ENCODE measurements at places on chromosomes 1 and 21.

GRCh38 chr1:200556002-200556401, 64.5 kb downstream of the KIF14 start:
- no peak for DNase-seq

- DNase-seq, result no peak
Observed at GRCh38 chr1:14163246-14163645, 435.2 kb upstream of the KAZN start.

DNA sequence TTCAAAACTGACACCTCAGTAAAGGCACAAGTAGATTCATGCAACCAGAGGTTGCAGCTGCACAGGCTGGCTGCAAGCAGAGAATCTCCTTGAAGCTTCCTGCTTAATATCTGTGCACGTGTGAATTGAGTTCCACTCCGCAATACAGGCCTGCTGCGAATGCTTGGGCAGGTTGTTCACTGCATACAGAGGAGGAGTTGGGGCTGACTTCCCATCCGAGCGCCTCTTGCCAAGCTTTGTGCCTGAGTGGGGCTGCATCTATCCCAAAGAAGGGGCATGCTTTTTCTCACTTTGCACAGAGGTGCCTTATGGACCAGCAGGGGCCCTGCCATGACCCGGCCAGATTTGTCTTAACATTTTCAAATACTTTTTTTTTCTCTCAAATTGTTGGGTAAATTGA, 17.9 kb upstream of the PADI1 start:
- no peak for DNase-seq

DNA sequence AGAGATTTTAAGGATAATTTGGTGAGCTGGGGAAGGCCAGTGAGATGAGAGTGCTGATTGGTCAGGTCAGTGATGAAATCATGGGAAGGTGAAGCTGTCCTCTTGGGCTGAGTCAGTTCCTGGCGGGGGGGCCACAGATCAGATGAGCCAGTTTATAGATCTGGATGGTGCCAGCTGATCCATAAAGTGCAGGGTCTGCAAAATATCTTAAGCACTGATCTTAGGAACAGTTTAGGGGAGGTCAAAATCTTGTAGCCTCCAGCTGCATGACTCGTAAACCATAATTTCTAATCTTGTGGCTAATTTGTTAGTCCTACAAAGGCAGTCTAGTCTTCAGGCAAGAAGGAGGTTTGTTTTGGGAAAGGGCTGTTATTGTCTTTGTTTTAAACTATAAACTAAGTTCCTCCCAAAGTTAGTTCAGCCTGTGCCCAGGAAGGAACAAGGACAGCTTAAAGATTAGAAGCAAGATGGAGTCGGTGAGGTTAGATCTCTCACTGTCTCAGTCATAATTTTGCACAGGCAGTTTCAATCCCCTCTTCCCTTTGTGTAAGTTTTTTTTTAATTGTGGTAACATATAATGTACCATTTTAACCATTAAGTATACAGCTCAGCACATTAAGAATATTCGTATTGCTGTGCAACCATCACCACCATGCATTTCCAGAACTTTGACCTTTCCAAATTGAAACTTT, 39.4 kb downstream of the PTAFR start:
- no peak for DNase-seq

DNA sequence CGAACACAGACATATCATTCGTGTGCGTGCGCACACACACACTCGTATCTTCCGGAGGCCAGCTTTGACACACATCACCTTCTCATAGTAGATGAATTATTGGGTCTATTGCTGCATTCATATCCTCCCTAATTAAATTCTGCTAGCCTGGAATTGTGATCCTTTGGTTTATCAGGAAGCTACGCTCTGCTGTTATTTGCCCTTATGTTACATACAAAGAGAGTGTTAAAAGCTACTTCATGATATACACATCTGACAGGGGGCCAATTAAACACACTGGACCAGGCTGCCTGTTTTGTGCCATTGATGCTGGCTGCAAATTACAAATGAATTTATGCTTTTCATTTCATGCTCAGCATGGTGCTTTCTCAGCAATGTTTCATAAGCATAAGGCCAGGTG, 252.0 kb downstream of the RHOU start:
- no peak for DNase-seq

DNA sequence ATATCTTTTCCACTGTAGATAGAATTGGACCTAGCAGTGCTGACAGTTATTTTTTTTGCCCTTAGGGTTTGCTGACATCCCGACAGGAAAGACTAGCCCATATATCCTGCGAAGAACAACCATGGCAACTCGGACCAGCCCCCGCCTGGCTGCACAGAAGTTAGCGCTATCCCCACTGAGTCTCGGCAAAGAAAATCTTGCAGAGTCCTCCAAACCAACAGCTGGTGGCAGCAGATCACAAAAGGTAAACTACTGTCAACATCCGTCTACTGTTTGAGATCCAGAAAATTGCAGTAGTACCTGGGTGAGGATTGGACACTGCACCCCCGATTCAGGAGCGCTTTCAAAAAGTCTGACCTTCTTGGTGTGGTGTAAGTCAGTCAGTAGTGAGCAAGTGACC, 55.8 kb downstream of the CENPF start:
- DNase-seq, result peak; percentile 44

GRCh38 chr1:235336903-235337302, 8.5 kb downstream of the GGPS1 start:
- no peak for DNase-seq

DNA sequence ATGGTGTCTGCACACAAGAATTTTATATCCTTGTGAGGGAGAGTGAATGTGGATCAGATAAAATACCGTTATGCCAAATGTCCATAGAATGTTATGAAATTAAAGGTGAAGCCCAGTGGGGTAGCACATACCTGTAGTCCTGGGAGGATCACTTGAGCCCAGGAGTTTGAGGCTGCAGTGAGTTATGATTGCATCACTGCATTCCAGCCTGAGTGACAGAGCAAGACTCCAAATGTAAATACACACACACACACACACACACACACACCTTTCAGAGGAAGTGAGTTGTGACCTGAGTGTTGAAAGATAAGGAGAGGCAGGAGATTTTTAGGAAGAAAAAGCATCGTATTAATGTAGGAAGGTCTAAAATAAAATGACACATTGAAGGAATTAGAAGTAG, 28.1 kb upstream of the ZYG11A start:
- DNase-seq, result no peak

GRCh38 chr1:43229826-43230780, 39.7 kb upstream of the TMEM125 start:
- no peak for DNase-seq

DNA sequence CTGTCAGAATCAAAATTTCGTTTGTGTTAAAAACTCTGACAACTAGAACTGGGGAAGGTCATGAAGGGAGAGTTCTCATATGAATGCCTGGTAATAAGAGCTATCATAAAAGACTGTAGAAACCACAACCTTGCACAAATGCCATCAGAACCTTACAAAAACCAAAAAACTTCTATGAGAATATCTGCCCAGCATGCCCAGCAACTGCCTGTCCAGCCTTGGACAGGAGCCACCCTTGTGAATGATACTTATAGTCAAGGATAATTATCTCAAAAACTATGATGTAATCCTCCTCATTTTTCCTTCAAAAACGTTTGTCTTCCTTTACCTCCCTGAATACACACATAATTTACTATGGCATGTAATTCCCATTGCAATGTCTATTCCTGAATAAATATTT, 53.4 kb upstream of the C1orf185 start:
- no peak for DNase-seq

DNA sequence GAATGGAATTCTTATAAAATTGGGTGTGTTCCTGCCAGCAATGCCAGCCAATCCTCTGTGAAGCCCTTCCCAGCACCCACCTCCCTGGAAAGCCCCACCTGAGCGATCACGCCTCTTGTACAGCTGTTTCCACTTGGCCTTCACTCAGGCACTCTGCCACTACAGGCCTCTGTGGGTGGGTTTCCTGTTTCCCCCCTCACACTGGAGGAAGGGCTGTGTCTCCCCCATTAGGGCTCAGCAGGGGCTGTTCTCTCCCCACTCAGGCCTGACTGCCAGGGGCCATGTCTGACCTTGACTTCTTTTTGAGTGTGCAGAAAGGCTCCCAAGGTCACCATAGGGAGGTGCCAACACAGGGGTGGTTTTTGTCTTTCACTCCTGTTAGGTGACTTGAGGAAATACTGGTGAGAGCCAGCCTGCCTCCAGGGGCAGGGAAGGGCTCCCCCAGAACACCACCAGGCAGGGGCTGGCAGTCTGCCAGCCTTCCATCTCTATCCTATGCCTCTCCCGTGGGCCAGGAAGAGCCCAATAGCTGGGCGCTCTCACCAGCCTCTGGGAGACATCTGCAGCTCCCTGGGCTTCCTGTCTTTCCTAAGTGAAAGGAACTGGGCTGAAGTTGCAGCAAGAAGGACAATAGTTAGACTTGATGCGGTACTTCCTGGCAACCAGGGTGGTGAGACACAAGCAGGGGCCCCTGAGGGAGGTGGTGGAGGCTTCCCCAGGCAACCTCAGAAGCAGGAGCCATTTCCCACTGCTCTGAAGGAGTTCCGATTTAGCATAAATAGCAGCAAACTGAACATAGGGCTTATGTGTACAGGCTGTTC, 49.1 kb downstream of the ELK4 start:
- DNase-seq, result no peak

GRCh38 chr1:43296207-43296606, 4.6 kb upstream of the TIE1 start:
- no peak for DNase-seq

- DNase-seq, result no peak
Observed at GRCh38 chr1:29620631-29621030, 384.3 kb downstream of the PTPRU start.

DNA sequence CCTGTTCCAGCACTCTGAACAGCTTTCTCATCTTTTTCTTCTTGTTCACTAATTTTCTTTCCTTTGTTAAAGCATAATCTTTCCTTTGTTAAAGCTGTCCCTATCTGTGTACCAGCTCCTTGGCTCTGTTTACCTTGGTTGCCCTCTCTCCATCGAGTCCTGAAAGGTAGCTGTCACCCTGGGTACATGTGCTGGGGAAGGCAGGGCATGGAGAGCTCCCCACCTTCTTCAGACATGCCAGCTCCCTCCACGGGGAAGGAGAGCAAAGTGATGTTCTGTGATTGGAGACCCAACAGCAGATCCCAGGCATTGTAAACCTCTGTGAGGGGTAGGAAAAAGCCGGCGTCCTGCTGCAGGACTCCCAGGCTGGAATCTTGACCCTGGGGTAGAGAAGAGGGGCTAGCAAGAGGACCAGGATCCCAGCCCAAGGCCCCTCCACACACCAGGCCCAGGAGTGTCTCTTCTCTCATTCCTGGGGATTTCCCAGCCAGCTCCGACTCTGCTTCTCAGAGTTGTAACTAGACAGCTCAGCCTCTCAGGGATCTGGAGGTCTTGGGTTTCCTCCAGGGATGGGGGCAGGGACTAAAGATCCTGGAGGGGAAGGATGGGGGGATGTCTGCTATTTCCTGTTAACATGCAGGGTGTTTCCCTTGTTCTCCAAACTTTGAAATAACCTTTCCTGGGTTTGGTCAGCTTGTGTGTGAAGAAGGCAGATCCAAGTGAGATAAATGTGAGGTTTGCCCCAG, 34.4 kb downstream of the TMCC2 start:
- DNase-seq, result no peak
